ENCODE measurements at places on chromosomes 5 and 9.

- no peak for DNase-seq
Measured at GRCh38 chr5:173029499-173029921, 26.6 kb upstream of the CREBRF start.

DNA sequence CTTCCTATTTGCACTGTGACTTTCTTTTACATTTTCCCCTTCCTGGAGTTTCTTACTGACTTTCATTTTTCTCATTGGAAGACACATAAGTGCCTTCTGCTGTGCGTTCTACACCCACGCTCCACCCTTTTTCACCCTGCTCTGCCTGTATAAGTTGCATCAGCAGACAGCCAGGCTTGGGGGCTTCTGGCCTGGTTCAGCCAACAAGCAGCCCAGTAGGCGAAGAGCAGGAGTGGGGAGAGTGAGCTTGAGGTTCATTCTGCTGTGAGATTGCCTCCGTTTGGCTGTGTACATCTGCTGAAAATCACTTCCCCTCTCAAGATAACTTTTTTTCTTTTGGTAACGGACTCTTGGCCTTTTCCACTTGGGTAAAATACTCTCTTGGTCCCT lies 38.4 kb downstream of the RASGRF2 start:
- DNase-seq = no peak

- DNase-seq = no peak
Measured at GRCh38 chr9:68794898-68795297, 89.9 kb downstream of the PIP5K1B start.

- DNase-seq = peak; percentile 35
Measured at GRCh38 chr9:132169672-132170392, 8.0 kb downstream of the NTNG2 start.

DNA sequence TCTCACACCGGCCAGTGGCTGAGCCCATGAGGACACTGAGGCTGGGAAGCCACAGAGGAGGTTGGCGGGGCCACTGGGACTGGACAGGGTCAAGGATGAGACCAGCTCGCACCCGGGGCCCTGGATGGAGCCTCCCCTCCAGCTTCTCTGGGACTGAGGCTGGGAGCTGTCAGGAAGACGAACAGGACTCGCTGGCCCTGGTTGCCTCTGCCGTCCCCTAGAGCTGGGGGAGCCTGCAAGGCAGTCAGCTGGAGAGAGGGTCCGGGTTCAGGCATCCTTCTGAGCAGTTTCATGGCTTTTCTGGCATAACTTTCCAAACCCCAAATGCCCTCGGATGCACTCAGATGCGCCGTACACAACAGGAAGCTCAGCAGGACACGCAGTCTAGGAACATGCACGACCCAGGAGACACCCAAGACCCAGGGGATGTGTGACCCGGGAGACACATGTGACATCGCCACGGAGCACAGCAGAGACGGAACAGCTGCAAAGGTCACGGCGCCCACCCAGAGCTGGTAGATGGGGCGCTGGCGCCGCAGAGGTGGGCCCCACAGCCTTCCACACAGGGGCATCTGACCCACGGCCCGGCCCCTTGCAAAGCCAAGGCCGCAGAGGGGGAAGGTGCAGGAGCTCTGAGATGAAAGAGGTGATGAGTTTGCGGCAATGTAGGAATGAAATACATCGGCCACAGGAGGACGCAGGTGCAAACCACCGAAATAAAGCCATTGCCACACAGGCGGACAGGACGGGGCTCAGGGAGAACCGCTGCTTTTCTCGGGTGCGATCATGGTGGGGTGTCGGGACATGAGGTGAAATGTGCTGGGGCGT lies 17.1 kb downstream of the TPPP start:
- DNase-seq = no peak

DNA sequence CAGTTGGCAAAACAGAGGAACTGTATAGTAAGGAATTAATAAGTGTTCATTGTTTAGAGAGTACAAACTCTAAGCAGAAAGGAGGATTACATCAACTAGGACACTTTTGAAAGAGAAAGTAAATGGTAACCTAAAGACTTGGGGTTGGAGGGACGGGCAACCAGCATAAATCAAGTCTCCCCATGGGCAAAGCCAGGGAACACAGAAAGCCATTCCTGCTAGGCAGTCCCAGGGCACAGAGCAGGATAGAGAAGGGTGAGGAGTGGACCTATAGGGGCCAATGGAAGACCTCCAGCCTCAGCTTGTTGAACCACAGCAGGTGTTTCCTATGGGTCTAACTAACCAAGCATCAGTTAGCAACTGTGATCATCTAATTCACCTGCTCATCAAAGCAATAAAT lies 9.2 kb upstream of the ERAP1 start:
- no peak for DNase-seq

DNA sequence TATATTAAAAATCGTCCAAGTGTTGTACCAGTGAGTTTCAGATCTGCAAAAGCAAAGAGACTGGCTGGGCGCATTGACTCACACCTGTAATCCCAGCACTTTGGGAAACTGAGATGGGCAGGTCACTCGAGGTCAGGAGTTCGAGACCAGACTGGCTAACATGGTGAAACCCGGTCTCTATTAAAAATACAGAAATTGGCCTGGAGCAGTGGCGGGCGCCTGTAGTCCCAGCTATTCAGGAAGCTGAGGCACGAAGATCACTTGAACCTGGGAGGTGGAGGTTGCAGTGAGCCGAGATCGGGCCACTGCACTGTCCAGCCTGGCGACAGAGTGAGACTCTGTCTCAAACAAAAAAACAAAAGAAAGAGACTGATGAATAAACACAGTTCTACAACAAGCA lies 18.3 kb upstream of the B4GALT1 start:
- DNase-seq = no peak

DNA sequence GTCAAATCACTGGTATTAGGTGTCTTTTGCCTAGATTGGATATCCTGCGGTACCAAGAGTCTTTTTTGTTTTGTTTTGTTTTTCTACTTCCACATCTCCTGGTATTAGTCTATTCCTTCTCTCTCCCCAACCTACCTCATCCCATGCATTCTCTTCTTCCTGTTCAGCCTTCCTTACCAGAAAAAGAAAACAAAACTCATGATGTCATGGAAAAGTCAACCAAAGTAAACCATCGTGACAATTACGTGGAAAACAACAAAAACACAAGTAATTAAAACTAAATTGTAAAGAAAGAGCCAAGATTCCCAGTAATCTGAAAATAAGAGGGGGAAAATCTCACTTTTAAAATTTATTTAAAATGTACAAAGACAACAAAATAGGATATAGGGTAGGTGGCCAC lies 38.3 kb downstream of the TMEM167A start:
- no peak for DNase-seq

DNA sequence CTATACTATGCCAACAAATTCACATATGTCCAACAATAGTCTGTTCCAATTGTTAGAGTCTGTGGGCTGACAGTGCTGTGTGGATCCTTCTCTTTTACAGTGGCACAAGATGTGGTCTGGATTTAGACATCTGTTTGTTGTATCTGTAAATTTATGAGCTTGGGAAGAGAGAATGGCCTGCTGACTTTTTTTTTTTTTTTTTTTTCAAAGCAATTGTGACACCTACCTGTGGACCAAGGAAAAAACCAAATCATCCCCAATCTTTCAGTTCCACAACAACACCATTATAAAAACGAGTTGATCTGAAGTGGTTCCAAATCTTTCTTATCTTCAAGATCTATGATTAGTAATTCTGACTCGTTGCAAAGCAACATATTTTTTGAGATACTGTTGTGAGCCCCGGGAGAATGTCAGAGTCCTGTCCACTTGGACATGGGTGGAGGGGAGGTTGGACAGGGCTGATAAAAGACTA lies 4.9 kb downstream of the IRX2 start:
- DNase-seq = no peak

- no peak for DNase-seq
Measured at GRCh38 chr5:120678279-120678678, 214.2 kb downstream of the PRR16 start.

- DNase-seq = no peak
Measured at GRCh38 chr5:89216606-89217005, 333.6 kb upstream of the MEF2C start.

DNA sequence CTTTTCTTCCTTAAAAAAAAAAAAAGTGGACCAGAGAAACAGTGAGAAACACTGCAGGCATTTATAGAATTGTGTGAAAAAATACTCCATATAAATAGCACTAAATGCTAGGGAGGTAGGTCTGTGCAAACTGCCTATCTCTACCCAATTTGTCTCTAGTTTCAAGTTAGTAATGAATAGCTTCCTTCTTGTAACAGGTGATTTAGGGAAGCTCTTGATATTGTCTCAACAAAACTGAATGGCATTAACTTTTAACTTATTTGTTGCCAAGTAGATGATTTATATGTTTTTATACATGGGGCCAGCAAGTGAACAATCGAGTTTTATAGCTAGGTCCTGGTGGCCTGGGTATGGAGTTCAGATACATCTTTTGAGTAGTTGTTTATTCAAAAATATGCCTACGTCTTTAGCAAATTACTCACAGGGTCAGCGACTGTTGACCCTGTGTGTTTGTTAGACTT lies 283.6 kb downstream of the NR3C1 start:
- DNase-seq = no peak

- DNase-seq = no peak
Measured at GRCh38 chr5:127562252-127562651, 44.8 kb downstream of the PRRC1 start.

DNA sequence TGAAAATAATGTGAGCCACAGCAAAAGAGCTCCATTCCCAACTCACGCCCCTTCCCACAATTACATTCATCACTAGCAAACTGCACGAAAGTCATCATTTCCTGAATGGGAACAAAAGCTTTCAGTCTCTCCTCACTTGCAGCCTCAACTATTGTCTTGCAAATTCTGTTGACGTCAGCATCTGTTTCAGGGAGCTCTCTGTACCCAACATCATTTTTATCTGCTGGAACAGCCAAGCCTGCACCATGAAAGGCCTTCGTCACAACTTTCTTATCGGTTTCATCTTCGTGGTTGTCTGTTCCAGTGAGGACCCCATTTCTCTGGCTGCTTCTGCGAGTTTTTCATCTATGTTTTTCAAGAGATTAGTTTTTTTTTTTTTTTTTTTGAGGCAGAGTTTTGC lies 14.3 kb upstream of the RNF130 start:
- no peak for DNase-seq

GRCh38 chr5:74954919-74955318 lies 88.7 kb upstream of the FAM169A start:
- DNase-seq = no peak

DNA sequence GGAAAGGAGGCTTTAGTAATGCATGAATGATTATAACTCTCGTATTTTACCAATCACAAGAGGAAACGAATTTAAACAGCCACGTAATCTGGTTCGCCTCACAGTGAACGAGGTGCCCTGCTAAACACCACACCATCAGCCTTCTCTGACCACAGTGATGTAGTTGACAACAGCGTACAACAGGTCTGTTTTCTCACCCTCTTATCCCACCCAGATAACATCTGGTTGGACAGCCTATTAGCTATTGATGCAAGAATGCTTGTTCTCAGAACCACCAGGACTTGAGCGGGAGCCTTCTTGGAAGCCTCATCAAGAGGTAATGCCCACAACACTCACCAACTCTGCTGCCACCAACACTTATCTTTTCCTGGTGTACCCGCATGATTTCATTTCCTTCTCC lies 23.3 kb downstream of the SLC1A3 start:
- no peak for DNase-seq

GRCh38 chr9:133602277-133602676 lies 6.9 kb downstream of the FAM163B start:
- DNase-seq = no peak

- DNase-seq = no peak
Measured at GRCh38 chr9:8365029-8365428, 565.5 kb upstream of the DMAC1 start.

- DNase-seq = no peak
Measured at GRCh38 chr9:101417389-101417788, 18.2 kb downstream of the ALDOB start.

GRCh38 chr5:129771058-129771838 lies 23.4 kb downstream of the MINAR2 start:
- no peak for DNase-seq

- no peak for DNase-seq
Measured at GRCh38 chr5:135916638-135917263, 21.1 kb upstream of the IL9 start.

- no peak for DNase-seq
Measured at GRCh38 chr5:76210946-76211345, 127.8 kb downstream of the SV2C start.

DNA sequence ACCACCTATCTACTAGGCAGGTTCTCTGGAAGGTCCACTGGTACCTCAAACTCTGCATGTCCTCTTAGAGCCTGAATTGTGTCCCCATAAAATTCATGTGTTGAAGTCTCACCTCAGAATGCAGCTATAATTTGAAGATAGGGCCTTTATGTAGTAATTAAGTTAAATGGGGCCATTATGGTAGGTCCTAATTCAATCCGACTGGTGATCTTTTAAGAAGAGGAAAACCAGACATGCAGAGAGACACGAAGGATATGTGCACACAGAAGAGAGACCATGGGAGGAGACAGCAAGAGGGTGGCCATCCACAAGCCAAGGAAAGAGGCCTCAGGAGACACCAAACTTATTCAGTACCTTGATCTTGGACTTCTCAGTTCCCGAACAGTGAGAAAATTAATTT lies 345.4 kb downstream of the ENC1 start:
- DNase-seq = no peak

DNA sequence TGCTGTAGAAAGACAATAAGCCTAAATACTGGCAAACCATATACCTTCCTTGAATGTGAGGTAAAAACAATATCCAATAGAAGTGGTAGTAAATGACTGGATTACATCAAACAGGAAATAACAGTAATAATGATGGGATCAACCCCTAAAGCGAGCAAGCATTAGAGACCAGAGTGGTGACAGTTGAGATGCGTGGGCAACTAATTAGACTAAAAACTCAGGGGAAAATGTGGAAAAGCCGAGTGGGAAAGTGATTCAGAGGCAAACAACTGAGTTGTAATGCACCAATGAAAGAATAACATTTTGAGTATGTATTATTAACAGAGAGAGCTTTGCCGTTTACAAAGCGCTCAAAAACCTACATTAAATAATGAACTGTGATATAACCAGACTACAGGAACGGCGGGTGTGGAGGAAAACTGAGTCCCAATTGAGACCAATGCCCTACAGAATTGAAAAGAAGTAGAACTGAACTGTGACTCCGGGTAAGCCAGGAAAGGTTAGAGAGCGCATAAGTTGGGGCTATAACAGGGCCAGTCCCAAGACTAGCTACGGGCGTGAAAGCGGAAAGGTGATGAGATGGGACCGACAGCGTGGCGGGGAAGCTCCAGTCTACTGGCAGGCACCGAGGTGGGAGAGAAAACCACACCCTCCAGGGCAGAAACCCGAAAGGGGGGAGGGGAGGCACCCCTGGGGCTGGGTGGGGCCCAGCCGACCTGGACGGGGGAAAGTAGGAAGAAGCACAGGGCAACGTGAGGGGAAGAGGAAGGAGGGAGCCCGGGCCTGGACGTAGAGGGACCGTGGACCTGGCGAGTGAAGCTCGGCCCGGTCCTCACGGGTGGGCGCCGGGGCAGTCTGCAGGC lies 592 bp downstream of the UBAP2 start:
- peak; percentile 11 for DNase-seq

GRCh38 chr5:61631438-61631941 lies 299.4 kb downstream of the ZSWIM6 start:
- no peak for DNase-seq

GRCh38 chr9:33111631-33112030 lies 35.2 kb upstream of the SMU1 start:
- DNase-seq = no peak
